ENCODE measurements at places on chromosomes 3 and 15. TPM values are rescaled to one million over a fixed set of nuclear protein-coding genes. Genes with fewer than 3 reads are reported as not detected.

Gene HRH1
- 9.7 TPM for total RNA-seq

Gene LTK
- total RNA-seq: not detected

Gene SLC28A1
- 0.05 TPM for total RNA-seq

Gene HEMK1
- total RNA-seq: 4.9 TPM

Gene HCLS1
- 0.45 TPM for total RNA-seq

Gene ZNF619
- 1.7 TPM for total RNA-seq

Gene HEG1
- 6.4 TPM for total RNA-seq

Gene MYD88
- total RNA-seq: 27.2 TPM

Gene GBE1
- 26.0 TPM for total RNA-seq

Gene ZNF385D
- total RNA-seq: not detected

Gene GPR27
- 3.3 TPM for total RNA-seq

Gene DISP2
- total RNA-seq: 1.3 TPM

Gene MST1R
- 7.5 TPM for total RNA-seq

Gene ZNF502
- 1.7 TPM for total RNA-seq

Gene NANOGP8
- not detected for total RNA-seq

Gene A4GNT
- not detected for total RNA-seq

Gene ERC2
- total RNA-seq: not detected

Gene CLRN1
- not detected for total RNA-seq

Gene LDHAL6B
- not detected for total RNA-seq

Gene CNTN3
- total RNA-seq: not detected

Gene LRIG1
- total RNA-seq: 4.8 TPM

Gene GOLGA6B
- not detected for total RNA-seq

Gene P2RY14
- total RNA-seq: not detected

Gene ZNF501
- total RNA-seq: not detected

Gene SHF
- 0.76 TPM for total RNA-seq

Gene SUCNR1
- not detected for total RNA-seq

Gene ZNF35
- 5.4 TPM for total RNA-seq

Gene TF
- 0.51 TPM for total RNA-seq

Gene DUOX2
- total RNA-seq: 0.02 TPM

Gene SCAMP5
- 14.0 TPM for total RNA-seq

Gene NISCH
- total RNA-seq: 13.4 TPM

Gene DYNLT2B
- total RNA-seq: 26.1 TPM

Gene GRK7
- total RNA-seq: not detected

All from A549 treated with CpdA at 1 μM for 4 hours (cell line).